ENCODE measurements at places on chromosomes 7 and 10.

GRCh38 chr10:123665491-123666286 lies 466 bp upstream of the GPR26 start:
- no peak for DNase-seq

DNA sequence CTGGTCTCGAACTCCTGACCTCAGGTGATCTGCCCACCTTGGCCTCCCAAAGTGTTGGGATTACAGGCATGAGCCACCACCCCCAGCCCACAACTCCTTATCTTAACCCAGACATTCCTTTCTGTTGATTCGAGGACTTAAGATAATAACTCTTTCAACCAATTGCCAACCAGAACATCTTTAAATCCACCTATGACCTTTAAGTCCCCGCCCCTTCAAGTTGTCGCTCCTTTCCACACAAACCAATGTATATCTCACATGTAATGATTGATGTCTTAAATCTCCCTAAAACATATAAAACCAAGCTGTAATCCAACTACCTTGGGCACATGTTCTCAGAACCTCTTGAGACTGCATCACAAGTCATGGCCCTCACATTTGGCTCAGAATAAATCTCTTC lies 7.8 kb upstream of the ANKRD2 start:
- DNase-seq, result no peak

- DNase-seq, result no peak
Measured at GRCh38 chr7:132609222-132609621, 33.0 kb upstream of the PLXNA4 start.

GRCh38 chr10:97109547-97109946 lies 76.2 kb downstream of the SLIT1 start:
- no peak for DNase-seq

GRCh38 chr10:21488246-21488956 lies 37.1 kb downstream of the SKIDA1 start:
- DNase-seq, result no peak

DNA sequence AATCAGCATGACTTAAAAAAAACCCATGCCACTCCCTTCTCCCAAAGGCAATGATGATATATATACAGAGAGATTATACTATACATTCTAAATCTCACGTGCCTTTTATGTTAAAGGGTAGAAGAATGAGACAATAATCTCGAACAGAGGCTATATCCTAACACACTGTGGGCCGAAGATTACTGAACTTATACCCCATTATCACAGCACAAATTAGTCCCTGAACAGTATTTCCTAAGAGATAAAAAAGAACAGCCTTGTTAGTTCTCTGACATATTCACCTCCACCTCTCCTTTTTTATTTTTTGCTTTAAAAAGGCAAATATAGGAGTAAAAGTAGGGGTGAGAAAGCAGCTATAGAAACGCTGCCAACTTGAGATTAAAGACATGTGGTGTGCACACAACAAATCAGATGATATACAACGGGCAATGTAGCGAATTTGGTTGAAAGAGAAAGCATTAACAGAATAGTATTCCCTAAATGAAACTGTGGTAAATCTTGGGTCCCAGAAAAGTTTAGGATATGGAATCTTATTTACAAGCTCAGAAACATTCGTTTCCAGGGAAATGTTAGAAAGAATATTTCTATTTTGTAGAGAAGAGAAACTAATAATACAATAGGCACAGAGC lies 69.5 kb downstream of the JMJD1C start:
- no peak for DNase-seq

GRCh38 chr7:81882086-81882485 lies 112.2 kb upstream of the HGF start:
- no peak for DNase-seq

- peak; percentile 75 for DNase-seq
Measured at GRCh38 chr7:150567169-150567568, at the start of gene GIMAP4. Gene GIMAP4, plus strand, starts transcription at chr7:150567390. Its CDS starts 2,512 bp downstream, at chr7:150569902.

DNA sequence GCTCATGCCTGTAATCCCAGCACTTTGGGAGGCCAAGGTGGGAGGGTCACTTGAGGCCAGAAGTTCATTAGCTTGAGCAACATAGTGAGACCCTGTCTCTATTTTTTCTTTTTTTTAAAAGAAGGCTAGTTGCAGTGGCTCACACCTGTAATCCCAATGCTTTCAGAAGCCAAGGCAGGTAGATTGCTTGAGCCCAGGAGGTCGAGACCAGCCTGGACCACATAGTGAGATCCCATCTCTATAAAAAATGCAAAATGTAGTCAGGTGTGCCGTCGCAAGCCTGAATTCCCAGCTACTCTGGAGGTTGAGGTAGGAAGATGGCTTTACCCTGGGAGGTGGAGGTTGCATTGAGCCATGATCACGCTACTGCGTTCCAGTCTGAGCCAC lies 7.5 kb downstream of the NYAP1 start:
- no peak for DNase-seq

- no peak for DNase-seq
Measured at GRCh38 chr7:133517766-133518165, 264.9 kb downstream of the EXOC4 start.

DNA sequence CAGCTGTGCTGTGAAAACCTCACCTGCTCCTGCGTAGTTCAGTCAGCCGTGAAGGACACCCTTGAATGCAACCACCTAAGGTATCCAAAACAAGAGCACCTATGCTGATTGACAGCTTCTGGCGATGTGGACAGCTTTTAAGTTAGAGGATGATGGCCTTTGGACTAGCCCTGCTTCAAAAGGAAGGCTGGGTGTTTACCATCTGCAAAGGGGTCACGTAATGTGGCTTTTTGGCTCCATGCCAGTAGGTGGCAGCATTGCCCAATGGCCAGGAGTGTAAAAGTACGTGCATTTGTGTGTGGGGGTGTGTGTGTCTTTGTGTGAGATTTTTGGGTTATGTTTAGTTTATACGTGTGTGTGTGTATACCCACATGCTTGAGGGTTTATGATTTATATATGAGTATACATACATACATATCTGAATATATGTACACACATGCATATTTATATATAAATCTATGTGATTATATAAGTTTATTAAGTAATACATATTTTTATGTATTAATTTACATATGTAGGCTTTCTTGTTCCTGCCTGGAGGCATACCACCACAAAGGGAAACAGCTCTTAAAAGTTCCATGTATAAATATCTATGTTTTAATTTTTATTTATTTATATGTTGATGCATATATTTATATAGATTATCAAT lies 236.3 kb upstream of the ANKRD30A start:
- peak; percentile 29 for DNase-seq

DNA sequence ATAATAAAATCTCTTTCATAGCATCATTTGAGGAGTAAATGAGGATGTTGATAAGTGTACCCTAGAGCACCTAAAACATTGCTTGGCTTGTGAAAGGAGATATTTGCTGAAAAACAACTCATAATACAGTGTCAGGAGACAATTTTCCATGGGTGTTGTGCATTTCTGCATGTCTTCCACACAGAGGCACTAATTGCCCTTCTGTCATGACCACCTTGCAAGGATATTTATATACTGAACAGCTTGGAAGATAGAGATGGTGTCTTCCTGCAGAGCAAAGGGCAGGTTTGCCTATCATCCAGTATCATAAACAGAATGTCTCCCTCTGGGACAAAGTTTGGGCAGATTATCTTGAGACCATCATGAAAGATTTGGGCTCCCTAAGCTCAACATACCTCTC lies 495.2 kb upstream of the LRRN3 start:
- DNase-seq, result no peak

- DNase-seq, result no peak
Measured at GRCh38 chr7:116843378-116843777, 19.0 kb upstream of the CAPZA2 start.

DNA sequence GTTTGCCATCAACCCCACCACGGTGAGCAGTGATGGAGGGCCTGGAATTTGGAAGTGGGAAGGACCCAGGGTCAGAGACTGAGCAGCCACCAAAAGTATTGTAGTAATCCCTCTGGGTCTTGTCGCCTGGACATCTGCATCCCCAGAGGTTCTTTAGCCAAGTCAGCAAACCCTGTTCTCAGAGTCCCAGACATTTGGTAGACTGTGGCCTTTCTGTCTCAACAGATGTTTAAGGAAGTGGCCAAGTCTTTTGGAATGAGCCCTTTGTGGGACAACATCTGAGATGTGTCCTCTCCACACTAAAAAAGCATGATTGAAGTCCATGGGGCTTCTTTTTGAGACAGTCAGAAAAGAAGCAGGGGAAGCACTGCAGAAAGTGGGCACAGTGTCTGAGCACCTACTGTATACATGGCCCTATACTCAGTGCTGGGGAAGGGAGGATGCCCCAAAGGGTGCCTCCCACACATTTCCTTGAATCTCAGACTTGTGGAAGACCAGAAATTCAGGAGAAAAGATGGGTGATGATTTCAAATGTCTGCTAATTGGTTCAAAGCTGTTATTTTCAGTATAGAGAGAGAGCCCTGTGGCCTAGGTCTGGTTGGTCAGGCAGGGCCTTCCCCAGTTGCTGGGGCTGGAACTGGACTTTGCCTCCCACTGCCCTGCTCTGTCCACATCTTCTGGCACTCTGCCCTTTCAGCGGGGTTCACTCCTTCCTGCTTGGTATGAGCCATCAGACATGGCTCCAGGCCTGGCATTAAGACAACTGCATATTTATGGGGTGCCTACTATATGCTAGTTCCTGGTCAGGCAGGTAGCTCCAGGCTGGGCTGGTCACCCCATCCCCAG lies 26.5 kb upstream of the VSIR start:
- DNase-seq, result no peak

DNA sequence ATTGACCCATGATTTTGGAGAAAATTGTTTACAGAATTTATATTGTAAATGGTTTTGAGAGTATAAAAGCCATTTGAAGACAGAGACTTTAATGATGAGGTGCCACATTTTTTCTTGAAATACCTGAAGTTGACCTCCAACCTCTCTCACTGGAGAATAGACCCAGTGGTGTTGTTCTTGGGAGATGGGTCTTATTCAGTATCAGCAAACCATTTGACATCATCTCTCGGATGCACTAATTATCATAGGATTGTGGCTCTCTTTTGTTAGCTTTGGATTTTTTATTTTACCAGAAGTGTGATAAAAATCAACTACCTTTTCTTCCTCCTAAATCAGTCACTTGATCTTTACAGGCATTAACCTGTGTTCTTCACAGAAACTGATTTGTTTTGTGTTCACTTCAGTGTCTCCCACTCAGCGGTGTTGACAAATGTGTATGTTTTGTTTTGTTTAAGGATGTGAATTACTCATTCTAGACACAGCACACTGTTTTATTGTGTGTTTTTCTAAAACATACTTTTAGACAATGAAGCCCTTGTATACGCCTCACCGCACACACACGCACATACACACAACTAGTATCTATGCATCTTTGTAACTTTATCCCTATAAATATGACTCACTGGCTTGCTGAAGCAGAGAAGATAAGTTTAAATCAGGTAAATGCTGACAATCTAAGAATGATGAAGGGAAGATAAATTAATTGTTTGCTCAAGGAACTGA lies 455.6 kb downstream of the INHBA start:
- DNase-seq, result no peak

GRCh38 chr7:102119213-102119651 lies 167.4 kb upstream of the SH2B2 start:
- DNase-seq, result no peak

GRCh38 chr7:55110993-55111361 lies 92.2 kb downstream of the EGFR start:
- DNase-seq, result no peak

- no peak for DNase-seq
Measured at GRCh38 chr10:822197-822596, 109.3 kb downstream of the LARP4B start.

GRCh38 chr7:126605553-126605952 lies 647.2 kb downstream of the GRM8 start:
- no peak for DNase-seq

GRCh38 chr7:155277385-155277994 lies 20.2 kb upstream of the INSIG1 start:
- DNase-seq, result no peak

DNA sequence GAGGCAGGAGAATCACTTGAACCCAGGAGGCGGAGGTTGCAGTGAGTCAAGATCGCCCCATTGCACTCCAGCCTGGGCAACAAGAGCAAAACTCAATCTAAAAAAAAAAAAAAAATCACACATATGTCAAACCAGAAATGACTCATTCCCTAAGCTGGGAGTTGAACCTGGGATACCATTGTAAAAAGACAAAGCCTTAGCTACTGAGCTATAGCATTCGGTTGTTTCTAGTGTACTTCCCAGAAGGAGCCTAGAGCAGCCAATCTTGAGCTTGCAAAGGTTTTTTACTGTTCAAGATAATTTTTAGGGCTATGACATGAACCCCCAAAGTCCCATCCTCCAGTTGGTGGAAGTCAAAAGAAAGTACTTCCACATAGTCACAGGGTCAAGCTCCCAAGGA lies 87.9 kb downstream of the ZNF467 start:
- DNase-seq, result no peak

GRCh38 chr10:48652344-48652743 lies 32.3 kb upstream of the WDFY4 start:
- DNase-seq, result no peak

GRCh38 chr7:139683137-139683921 lies 94.5 kb downstream of the HIPK2 start:
- DNase-seq, result no peak

GRCh38 chr10:42482411-42482810 lies 156.0 kb downstream of the ZNF33B start:
- no peak for DNase-seq

DNA sequence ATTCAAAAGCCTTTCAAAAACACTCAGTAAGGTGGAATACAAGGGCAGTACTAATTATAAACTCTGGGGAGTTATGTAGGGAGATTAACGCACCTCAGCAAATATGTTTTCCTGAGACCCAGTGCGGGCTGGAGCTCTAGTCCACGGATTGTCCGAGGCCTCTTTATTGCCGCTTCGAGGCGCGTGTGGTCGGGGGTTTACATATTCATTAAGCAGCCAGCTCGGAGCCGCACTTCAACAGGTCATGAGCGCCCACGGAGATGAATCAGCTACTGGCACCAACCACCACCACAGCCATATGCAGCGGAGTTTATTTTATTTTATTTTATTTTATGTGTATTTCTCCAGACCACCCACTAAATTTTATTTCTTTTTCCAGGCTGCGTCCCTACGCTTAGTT lies 195.9 kb upstream of the ADARB2 start:
- no peak for DNase-seq

DNA sequence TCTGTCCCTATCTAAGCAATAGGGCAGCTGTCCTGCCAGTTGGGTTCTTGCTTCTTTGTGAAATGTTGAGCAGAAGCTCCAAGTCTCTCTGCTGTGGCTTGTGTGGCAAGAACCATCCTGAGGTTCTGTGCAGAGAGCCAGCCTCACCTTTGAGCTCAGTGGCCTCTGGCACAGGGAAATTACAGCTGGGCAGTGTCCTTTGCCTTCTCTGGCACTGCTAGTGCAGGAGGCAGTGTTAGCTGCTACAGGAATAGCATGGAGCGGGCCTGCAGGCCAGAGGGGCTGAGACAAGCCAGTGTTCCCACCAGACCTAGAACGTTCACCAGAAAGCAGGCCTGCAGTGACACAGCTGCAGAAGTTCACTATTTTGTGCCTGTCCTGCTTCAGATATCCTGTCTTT lies 1.8 kb downstream of the PRXL2A start:
- DNase-seq, result no peak

- no peak for DNase-seq
Measured at GRCh38 chr10:21807180-21807579, 196.3 kb downstream of the DNAJC1 start.

DNA sequence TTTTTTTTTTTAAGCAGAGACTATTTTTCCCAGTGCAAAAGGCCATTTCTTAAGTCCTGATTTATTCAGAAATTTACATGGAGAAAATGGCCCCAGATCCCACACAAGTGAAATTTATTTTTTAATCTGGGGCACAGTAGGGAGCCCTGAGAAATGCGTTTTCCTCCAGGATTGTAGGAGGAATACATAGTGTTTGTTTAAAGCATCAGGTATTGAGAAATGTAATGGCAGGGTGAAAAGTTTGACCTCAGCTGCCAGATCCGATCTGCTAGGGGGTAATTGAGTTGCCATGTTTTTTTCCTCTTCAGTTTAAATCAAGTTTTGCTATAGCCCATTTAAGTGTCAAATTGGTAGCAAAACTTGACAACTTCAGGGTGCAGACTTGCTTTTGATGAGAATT lies 110.0 kb downstream of the LRMDA start:
- no peak for DNase-seq

Data from CD4-positive, alpha-beta T cell treated with Interleukin-4 for 4 hours (primary cell).